ENCODE measurements at places on chromosomes 11 and 22. TPM values are rescaled to one million over a fixed set of nuclear protein-coding genes. Genes with fewer than 3 reads are reported as not detected.
A peak's percentile ranks its signal among the peaks of the same experiment; 100 is the strongest.

NXPE4 gene
- total RNA-seq, result not detected

DNA sequence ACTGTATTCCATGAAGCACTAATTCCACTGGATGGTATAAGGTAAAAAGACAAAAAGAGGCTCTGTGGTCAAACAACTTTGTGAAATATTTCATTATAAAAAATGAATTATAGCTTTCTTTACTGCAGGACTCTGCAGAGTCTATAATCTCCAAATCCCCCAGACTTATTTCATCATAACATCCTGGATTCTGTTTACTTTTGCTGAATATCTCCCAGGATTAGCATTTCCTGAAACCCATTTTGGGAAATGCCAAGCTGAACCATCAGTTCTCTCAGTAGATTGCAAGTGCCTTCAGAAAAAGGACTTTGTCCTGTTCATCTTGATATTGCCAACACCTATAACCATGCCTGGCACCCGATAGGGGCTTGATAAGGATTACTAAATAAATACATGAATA lies 7.9 kb downstream of the PAMR1 start:
- DNase-seq, result no peak

GRCh38 chr22:19769393-19769715 lies 8.8 kb downstream of the TBX1 start:
- DNase-seq, result no peak

DNA sequence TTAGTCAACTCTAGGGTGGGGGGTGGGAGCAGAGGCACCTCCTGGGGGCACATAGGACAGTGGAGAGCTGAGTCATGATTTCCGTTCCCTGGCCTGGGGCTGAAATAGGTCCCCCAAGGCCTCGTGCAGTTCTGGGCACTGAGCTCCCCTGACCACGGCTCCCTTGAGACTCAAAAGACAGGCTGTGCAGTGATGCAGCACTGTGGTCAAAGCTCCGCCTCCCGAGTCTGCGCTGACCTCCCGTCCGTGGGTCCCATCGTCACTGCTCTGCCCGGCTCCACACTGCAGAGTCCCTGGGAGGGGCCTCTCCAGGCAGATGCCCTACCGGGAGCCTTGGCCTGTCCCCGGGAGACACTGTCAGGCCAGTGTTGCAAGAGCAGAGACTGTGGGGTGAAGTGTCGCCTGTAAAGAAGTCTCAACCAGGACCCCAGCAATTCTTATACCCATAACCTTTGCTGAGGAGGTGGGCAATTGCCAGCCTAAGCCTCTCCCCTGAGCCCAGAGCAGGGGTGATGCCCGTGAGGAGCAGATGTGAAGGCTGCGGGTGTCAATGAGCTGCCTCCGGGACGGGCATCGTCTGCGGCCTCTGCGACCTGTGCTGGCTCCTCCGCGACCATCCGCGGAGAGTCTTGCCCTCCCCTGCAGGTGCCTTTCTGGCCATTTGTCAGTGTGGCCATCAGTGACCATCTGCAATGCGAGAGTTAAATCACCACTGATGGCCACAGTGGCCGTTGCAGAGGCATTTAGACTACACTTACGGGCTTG lies 877.3 kb downstream of the BRD1 start:
- DNase-seq, result no peak

- DNase-seq, result peak; percentile 40
These were observed 43.9 kb upstream of the CARD18 start for GRCh38 chr11:105183426-105183825.

Data from hematopoietic multipotent progenitor cell (in vitro differentiated cells).